Stimulated activated CD8-positive, alpha-beta memory T cell treated with anti-CD3 and anti-CD28 coated beads, Interleukin-15, amount 100 ng/mL, for 1 hour (primary cell): ENCODE measurements at places on chromosomes 3 and 15.

- no peak for DNase-seq
Observed at GRCh38 chr15:60667925-60668324, 189.0 kb upstream of the ICE2 start.

DNA sequence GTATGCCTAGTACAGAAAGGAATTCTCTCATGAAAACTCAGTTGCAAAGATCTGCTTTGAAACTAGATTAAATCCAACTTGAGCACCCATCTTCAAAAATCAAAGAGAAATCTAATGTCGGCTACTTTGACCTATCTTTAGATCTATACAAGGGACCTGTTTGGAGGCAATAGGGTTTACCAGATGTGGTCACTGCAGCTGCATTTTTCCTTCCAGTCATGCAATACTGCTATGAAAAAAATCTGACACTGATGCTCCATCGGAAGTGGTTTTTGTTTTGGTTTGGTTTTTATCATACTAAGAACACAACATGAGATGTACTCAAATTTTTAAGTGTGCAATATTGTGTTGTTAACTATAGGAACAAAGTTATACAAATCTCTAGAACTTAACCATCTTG lies 169.5 kb downstream of the BCHE start:
- no peak for DNase-seq

- no peak for DNase-seq
Observed at GRCh38 chr3:24493746-24494617, 668 bp downstream of the THRB start.

DNA sequence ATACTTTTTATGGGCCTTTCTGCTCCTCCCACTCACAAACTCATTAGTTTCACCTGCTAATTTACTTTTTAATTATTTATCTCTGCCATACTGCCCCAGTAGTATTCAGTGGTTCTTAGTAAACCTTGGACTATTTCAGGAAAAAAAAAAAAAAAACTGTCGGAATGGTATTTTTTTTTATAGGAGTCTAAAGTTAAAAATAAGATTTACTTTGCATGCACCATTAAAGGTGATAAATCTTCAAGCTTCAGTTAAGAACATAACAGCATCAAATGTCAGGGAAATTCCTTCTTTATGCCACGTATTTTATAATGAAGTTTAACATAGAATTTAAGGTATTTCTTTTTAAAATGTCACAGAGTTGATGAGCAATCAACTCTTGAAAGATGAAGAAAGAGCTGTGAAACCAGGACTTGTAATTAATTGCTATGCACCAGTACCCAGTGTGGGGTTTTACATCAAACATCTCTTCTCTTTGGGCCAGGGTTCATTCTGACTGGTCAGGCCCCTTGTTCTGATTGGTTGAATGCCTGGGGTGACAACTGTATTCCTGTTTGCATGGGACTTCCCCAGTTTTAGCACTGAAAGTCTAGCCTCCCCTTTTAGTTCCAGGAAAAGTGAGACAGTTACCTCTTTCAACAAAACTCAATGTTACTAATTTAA lies 40.3 kb upstream of the PTPRG start:
- no peak for DNase-seq

GRCh38 chr15:70818580-70818979 lies 35.4 kb downstream of the LARP6 start:
- no peak for DNase-seq
